ENCODE measurements at places on chromosomes 2 and 18. TPM values are rescaled to one million over a fixed set of nuclear protein-coding genes. Genes with fewer than 3 reads are reported as not detected.

DNA sequence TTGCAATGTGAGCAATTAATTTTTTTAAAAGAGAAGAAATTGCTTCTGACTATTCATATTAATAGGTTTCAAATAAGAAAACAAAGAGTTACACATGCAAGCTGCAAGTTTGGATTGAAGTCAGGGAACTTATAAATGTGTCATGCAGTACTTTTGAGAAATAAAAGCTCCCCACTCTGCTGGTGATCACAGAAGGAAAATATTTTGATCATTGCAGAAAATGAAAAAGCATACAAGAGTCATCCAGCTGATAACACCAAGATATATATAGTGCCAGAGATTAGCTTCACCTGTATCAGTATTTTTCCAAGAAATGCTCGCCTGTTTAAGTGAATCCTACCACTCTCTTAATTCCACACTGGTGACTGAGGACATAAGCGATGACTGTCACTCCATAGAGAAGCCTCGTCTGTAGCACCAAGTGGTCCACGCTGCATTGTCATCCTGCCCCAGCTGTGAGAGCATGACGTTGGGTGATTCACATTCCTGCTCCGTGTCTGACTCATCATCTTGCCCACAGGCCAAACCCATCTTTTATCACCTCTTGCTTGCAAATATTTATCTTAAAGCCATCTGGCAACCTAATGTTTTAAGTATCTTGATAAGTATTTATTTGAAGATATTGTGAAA is 178.0 kb downstream of the ASXL3 start:
- peak; percentile 46 for DNase-seq

Gene UGT1A7
- total RNA-seq: not detected

DNA sequence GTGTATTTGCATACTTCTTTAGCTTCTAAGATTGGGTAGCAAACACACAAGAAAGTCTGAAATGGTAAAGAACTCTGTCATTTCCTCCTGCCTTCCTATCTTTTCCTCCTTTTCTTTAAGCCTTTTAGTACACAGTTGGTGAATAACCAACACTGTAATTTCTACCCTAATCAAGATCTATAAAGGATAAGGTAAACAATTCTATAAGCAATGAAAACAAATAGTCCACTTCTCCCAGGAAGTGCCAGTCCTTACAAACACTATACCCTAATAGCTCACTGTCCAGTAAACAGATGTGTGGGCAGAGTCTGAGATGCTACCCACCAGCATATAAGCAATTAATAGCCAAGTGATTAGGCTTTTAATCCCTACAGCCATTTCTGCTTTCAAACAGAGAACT is 81.0 kb upstream of the TFCP2L1 start:
- no peak for DNase-seq

DNA sequence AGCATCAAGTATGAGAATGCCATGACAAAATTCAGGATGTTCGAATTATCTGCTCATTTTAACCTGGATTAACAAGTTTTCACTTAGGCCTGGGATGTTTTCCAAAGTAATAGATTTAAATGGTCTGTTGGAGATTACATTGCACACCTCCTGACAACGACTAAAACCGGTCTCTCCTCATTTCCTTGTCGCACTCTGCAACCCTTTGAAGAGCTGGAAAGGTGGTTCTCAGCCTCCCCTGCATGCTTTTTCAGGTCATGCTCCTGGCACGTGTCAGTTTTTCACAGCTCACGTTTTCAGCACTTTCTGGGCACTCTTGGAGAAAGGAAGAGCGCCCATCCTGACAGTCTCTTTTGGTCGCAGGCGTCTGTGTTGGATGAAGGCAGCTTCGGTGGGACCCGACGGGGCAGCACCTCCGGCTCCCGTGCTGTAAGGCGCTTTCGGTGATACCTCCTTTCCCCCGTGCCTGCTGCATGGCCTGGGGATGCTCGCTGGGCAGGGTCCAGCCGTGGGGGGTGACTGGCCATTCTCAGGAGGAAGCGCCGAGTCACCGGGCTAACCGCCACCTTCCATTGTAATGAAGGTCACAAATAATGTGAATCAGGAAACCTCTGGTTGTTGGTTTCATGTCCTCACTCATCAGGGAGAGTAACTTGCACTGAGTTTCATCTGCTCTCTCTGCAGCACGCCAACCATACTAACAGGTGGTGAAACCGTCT is 63.5 kb upstream of the RBM44 start:
- DNase-seq: no peak

GRCh38 chr2:206145665-206146064 is 13.6 kb downstream of the NDUFS1 start:
- no peak for DNase-seq

DNA sequence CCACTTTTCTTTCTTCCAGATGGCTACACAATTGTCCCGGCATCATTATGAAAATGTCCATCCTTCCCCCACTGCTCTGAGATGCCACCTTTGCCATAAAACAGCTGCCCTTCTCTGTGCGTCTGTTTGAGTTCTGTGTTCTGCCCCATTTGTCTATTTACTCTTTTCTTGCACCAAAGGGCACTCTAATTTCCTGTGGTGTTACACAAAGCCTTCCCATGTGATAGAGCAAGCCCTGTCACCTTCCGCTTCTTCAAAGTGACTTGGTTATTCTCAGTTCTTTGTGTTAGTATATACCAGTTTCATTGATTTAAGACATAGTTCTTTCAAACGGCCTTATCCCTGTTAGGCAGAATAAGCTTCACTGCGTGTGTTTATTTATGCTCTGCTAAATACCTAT is 84.1 kb downstream of the FBXO15 start:
- no peak for DNase-seq

DNA sequence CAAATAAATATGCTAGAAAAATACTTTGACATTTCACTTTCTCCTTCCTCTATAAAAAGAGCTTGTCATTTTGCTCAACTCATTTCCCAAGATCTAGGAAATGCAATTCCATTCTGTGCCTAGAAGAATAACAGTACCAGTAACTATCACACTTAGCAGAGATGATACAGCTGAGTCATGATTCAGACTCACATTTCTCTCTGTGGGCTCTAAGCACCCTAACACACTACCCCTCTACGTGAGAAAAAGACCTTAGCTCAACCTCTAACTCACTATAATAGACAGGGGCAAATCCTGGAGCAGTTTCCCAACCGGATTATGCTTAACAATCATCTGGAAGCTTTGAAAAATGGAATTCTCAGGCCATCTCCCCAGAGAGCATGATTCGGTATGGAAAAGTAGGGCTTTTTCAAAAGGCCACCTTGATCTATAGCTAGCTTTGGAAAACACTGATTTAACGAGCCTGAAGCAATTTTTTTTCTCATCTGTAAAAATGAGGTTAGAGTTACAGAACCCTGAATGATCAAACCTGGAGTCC is 1312.3 kb upstream of the PIK3C3 start:
- DNase-seq: no peak

Gene DSG1
- 0.35 TPM for total RNA-seq

DNA sequence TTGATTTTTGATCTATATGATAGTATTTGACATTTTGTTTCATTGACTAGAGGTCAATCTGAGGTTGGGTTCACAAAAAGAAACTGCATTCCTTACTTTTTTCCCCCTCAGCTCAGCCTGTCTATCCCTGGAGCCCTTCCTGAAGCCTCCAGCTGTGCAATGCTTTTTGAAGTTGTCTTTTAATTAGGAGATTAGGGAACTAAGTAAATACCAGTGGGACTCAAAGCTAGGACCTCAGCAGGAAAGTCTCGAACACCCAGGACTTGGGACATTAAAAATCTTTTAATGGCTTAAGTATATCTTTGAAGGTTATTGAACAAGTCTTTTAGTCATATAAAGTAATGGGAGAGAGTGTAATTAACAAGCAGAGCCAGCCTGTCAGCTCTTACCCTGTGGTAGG is 220.2 kb downstream of the PDE11A start:
- DNase-seq: no peak

DNA sequence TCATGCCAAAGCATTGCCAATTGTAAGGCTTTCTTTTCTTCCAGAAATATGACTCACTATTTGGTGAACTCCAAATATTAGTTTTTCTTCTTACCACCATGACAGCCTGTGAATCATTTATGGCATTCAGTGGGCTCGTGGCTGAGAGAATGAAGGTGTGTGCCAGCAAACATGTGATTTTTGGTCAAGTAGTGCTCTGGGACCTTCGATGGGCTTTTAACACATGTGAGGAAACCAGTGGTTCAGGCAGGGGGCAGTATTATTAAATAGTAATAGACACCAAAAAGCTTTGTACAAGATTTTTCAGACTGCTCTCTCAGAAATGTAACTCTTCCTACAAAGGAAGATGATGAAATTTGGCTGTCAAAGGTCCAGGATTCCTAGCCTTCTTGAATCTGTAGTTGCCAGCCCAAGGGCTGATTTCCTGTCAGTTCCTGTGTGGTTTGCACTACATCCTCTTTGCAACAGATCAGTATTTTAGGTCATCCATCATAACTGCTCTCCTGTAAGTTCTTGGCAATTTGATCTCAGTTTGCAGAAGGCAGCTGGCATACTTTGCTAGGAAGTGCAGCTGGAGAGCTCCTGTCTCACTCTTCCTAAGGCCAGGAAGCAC is 64.3 kb downstream of the BABAM2 start:
- DNase-seq: no peak

- DNase-seq: no peak
Measured at GRCh38 chr18:13265911-13266217, 47.3 kb downstream of the LDLRAD4 start.

GRCh38 chr2:40224318-40224717 is 227.6 kb downstream of the SLC8A1 start:
- DNase-seq: no peak
